ENCODE measurements at places on chromosomes 12 and 14.

DNA sequence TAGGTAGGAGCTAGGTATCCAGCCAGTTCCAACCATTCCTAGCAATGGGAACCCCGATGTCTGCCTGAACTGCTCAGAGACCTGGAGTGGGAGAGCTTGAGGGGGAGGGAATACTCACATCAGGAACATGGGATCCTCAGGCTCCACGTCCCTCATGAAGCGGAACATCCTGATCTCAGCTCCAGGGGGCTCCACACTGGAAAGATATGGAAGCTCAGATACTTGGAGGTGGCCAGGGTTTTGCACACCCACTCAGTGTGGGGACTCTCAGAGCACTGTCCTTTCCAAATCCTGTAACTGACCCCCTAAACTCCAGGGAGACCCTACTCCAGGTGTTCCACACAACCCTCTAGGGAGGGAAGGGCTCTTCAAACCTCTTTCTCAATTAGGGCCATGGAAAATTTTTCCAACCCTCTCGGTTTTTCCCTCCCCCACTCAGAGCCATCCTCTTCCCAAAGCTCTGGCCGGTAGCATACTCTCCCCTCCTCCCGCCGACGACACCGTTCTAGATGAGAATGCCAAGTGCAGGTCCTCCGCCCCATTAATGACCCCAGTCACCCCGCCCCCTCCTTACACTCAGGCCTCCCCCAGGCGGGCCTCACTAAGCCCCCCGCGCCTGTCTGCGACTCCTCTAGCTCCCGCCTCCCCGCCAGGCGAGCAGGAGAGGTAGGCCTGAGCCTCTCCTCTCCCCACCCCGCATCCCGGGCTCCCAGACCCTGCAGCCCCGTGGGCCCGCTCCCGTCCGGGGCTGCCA lies 597 bp downstream of the MLF2 start:
- no peak for DNase-seq

GRCh38 chr14:101223127-101223526 lies 319.6 kb upstream of the RTL1 start:
- no peak for DNase-seq

DNA sequence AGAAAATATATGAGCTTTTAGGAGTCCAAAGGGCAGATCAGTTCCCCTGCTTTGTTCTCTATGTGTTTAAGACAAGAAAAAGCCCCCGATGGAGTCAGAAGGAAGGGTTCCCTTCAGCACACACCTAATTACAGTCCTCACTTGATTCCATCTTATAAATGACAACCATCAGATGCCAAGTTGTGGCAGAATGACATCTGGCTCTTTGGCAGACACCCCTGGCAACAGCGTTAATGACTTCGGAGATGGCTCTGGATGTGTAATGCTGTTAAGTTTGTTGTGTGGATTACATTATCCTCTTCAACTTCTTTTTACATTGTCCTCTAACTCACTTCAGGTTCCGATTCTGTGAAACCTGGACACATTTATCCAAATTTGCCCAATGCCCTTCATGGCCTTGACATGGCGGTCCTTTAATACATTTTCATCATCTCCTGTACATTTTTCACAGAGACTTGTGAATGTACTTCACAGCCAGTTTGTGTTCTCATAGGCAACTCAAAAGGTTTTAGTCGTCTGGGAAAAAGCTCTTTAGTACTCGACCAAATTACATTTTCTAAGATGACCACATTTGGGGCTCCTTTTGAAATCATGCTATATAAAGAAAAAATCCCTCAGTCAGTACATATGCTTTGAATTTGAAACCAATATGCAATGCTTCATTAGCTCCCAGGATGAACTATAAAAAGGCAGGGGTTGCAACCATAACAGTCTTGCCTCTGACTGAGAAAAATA lies 667.8 kb downstream of the NOVA1 start:
- DNase-seq = no peak

- DNase-seq = no peak
These were observed 79.1 kb downstream of the HEATR5A start for GRCh38 chr14:31341280-31341679.

DNA sequence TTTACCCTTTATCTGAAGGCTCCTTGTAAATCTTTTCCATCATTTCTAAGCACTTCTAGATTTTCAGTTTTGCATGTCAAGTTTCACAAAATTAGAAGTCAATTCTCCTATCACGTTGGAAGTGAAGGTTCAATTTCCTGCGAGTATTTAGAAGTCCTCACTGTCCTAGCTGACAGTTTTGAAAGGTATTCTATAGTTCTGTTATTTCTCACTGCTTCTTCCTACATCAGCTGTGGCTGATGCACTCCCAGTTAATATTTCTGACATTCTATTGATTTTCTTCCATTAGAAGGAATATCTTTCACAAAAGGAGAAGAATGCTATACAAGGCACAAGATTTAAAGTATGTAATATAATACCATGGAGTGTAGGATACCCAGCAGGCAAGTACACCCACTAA lies 15.8 kb upstream of the TMCC3 start:
- DNase-seq = no peak

DNA sequence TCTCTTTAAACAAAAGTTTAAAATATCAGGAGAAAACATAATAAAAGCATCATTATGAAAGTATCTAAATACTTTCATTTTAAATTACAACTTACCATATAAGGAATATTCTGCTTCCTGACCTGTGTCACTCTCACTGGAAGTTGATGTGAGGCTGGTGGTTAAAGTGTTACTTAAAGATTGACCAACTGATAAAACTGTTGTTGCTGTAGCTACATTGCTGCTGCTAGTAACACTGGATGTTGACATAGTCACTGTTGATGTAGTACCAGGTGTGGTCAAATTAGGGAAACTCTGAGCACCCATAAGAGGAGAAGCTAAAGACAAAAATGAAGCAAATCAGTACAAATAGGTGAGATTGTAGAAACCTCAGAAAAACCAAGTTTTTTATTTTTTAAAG lies 79.9 kb downstream of the HECTD1 start:
- DNase-seq = no peak

DNA sequence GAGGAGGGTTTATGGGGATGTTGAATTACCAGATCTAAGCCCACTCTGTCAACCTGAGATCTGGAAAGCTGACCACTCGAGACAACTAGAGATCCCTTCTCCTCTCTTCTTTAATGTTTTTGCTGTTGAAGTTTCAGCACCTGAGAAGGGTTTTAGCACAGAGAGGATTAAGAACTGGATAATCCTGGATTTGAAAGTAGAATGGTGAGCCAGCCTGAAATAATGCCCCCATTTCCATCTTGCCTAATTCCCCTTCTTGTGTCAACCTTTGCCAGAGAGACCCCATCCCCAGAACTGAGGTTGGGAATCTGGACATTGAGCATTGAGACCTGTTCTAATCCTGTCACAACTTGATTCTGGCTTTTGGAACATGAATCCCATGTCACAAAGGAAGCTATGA lies 87.8 kb upstream of the RFLNA start:
- no peak for DNase-seq

DNA sequence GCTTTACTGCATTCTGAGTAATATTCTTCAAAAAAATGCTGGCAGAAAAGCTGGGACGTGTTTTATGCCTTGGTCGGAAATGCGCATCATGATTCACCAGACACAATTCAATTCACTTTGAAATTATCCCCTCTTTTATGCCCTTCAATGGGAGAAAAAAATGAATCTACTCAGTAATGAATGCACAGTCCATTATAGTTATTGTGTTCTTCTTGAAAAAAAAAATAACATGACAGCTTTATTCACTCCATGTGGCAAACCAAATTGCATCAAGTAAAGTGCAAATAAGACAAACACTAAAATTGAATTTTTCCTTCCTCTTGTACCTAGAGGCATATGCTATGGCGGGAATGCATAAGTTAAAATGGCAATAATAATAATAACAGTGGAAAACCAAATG lies 159.4 kb upstream of the IFNG-AS1 start:
- DNase-seq = no peak

GRCh38 chr12:14825256-14825655 lies 11.3 kb upstream of the SMCO3 start:
- no peak for DNase-seq

DNA sequence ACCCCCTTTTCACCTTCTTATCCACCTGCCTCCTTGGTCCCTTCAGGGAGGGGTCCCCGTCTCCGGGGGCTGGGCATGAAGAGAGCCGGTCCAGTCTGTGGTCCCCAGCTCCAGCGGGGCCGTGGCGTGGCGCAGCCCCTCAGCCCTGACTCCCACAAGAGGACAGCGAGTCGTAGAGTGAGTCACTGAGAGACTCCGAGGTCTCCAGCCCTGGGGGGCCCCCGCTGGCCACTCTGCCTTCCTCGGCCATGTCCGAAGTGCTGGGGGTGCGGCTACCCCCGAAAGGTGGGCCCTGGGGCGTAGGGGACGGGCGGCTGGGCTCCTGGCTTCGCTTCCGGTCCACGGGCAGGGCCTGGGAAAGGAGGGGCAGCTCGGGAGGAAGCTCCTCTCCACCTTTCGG lies 36.5 kb downstream of the NCKAP5L start:
- no peak for DNase-seq

DNA sequence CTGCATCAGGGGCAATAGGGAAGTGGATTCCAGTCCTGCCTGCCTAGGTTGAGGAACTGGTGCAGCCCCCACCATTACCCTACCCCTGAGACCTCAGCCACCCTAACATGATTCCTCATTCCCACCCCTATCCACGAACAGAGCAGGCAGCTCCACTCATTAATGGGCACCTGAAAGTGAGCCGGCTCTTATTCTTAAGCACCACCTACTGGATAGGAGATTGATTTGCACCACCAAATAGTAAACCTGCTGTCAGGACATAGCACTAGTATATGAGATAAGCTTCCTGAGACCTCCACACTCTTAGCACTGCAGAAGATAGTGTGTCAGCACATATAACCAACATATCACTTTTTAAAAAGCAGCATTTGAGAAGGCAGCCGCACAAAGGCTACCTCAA lies 573.2 kb downstream of the SOX5 start:
- DNase-seq = no peak

- DNase-seq = peak; percentile 85
These were observed at the start of gene TMTC2 for GRCh38 chr12:82686168-82687020. TMTC2 (plus strand) TSS chr12:82686906.

DNA sequence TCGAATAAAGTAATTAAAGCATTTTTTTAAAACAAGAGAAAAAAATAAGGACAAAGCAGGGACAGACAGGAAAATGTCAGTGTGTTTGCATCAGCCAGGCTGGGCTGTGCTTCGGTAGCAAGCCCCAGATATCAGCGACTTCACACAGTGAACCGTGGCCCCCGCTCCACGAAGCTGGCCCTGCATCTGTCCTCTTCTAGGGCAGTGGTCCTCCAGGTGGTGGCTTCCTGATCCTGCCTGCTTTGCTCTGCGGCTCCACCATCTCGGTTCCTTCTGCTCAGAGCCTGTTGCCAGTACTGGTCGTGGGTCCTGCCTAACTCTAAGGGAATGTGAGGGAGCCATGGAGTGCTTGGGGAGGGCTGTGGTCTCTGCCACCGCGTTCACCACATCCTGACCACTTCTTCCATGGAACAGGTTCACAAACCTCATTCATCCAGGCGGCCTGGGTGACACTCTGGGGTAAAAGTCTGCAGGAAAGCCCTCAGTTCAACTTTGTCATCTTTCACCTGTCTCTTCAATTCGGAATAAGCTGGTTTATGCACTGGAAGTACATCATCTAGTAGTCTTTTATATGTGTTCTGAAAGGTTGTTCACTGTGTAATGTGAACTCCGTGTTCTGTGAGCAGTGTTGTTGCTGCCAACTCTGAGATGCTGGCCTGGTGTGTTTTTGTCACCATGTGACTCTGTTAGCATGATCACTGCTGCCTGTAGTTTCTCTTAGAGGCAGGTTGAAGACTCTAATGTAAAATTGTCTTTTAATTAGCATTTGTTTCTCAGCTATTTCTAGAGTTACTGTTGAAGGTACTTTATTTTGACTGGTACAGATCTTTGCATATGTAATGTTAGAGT lies 47.9 kb downstream of the ANKRD9 start:
- no peak for DNase-seq

DNA sequence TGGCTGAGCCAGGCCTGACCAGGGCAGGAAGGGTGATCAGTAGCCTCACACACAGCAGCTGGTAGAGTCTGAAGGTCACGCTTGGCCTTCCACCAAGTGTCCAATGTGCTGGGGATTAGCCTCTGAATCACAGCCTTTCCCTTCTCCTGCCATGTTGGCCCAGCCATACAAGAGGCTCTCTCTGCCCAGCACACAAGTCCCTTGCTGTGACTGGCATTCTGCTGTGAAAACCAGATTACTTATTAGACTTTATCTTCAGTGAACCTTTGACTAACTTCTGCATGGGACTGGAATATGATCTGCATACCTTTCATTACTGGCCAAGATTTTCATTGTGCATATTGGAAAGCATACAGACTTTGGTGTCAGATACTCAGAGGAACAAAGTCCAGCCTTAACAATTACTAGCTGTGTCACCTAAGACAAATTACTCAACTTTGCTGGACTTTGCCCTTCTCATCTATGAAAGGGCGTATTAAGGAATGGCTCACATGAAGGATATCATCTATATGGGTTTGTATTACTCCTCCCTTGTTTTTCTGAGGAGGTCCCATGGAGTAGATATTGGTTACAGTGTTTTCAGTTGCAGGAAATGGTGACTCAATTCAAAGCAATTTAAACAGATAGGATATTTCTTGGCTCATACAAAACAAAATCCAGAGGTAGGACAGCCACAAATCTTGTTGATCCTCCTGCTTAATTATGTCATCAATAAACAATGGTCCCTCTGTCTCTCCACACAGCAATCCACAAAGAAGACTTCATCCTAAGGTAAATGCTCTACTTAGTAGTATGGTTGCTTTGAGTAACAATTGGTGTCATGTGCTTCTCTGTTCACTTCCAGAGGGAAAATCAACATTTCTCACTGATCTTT lies 99.6 kb downstream of the DYRK2 start:
- DNase-seq = no peak

DNA sequence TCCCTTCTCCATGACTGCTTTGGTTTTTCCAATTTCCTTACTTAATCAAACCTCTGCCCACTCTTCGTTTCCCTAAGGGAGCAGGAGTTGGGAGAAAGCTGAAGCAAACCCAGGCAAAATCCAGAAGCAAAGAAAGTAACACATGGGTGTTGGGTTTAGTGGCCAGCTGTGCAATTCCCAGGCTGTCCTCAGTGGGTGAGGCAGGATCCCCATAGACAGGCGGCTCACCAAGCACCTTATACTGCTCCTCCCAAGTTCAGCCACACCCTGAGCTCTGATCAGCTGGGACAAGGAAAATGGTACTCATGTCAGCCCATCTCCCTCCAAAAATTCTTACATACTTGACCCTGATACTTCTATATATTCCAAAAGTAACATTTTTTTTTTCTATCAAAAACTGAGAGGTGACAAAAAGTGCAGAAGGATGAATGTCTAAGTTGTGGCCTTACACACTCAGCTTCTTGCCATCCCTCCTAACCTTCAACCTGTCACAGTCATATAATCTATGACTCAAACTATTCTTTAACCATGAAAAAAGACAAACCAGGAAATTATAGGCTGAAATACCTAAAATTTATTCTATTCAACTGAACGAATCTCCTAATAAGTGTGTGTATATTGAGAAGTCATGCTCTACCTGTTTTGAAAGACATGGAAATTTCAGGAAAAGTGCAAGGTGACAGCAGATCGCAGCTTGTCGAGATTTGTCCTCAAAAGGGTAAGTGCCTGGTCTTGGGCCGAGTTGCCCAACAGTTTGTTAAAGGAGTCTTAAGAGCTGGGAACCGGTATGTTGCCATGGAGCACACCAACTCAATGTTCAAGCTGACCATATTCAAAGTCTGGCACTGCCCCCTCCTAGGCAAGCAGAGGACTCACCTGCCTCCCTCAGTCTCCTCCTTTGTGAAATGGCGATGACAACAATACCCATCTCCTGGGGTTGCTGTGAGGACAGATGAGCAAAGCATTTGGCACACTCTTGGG lies 17.6 kb upstream of the ZFP36L1 start:
- no peak for DNase-seq

GRCh38 chr12:13247596-13247995 lies 51.1 kb downstream of the EMP1 start:
- no peak for DNase-seq
